ENCODE measurements at places on chromosomes 1 and 21. TPM values are rescaled to one million over a fixed set of nuclear protein-coding genes. Genes with fewer than 3 reads are reported as not detected.

SCCPDH gene
- 40.1 TPM for total RNA-seq

CLDN8 gene
- not detected for total RNA-seq

KANK4 gene
- 10.5 TPM for total RNA-seq

GBP1 gene
- 20.4 TPM for total RNA-seq

RNF186 gene
- not detected for total RNA-seq

INAVA gene
- total RNA-seq = 292 TPM

JUN gene
- 67.8 TPM for total RNA-seq

C1orf94 gene
- not detected for total RNA-seq

IQCC gene
- total RNA-seq = 5.3 TPM

SNX27 gene
- total RNA-seq = 18.1 TPM

OXCT2 gene
- total RNA-seq = 5.9 TPM

SLC9C2 gene
- total RNA-seq = not detected

C1orf226 gene
- total RNA-seq = 3.7 TPM

DNA sequence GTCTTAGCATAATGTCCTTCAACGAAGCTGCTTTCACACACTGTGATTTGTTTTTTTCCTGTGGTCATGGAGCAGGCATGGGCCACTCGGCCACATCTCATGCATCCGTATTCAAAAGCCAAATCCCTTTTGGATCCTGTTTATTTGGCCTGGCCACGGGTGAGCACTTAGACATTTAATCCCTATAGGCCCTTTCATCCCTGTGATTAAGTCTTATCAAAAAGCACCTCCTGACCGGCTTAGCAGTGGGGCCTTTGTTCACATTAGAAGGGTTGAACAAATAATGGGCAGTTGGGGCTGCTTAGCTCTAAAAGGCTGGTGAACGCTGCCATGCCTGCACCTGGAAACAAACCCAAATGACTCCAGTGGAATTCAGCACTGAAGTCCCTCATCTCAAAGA is 2.0 kb downstream of the KCNE2 start:
- DNase-seq = no peak

- DNase-seq = no peak
These were observed 25.6 kb downstream of the UBE2T start for GRCh38 chr1:202316186-202316585.

DNA sequence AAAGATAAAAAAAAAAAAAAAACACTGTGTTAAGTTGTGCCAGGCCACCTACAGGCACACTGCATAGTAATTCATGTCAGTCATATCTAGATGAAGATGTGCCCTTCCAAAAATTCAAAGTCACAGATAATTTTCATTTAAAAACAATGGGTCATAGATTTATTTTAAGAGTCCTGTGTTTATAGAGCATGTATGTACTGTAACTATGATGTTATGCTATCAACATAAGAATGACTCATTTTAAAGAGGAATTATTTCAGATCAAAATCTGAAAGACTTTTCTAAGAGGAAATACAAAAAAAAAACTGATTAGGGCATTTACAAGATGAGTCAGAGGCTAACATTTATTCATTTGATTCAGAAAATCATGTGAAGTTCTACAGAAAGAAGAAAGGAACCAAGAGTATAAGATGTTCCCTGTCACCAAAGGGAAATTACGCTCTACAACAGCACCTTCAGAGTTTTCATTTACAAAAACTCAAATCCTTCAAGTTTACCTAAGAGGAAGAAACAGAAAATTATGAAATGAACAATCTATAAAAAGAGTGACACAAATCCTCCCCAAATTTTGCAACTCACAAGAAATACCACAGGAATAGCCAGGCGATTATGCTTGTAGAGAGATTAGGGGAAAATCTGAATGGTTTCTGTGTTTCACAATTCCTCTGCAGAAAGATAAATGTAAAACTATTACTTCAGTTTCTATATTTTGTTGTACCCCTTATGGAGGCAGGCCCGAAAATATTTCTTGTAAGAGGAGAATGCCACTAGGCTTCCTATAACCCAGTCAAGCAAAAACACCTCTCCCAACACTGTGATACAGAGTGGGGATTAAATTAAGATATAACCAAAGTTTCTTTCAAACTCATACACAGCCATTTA is 13.8 kb downstream of the TP53BP2 start:
- no peak for DNase-seq

GRCh38 chr1:176791906-176792305 is 328.9 kb downstream of the PAPPA2 start:
- peak; percentile 42 for DNase-seq

DNA sequence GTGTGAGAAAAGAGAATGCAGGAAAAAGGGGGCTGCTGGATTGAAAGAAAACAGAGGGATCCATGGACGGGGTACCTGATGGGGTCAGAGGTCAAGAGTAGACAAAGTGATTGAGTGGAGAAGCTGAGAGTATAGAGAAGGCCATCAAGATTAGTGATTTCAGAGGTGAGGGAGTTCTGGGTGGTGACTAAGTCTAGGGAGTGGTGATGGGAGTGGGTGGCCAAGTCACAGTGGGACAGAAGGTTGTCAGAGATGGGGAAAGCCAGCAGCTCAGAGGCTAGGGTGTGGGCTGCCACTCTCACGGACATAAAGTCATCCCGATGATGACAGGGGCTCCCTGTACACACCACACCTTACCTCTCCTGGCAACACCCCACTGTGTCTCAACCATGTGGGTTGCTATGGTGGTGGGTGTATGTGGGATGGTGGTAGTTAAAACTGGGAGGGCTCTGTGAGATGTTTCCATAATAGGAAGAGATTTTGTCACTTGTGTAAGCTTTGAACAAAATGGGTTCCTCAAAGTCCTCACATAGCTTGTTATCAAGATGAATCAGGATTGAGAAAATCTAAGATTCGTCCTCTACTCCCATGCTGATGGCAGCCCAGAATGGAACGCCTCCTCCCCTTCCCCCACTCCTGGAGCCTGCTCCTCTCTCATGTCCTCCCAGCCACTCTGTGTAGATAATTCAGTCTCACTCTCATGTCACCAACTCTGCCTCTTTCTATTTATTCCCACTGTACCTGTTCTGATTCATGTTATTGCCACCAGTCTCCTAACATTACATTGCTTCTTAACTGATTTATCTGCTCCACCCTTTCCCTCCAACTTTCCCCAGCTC is 20.3 kb upstream of the CSF1 start:
- no peak for DNase-seq

DNA sequence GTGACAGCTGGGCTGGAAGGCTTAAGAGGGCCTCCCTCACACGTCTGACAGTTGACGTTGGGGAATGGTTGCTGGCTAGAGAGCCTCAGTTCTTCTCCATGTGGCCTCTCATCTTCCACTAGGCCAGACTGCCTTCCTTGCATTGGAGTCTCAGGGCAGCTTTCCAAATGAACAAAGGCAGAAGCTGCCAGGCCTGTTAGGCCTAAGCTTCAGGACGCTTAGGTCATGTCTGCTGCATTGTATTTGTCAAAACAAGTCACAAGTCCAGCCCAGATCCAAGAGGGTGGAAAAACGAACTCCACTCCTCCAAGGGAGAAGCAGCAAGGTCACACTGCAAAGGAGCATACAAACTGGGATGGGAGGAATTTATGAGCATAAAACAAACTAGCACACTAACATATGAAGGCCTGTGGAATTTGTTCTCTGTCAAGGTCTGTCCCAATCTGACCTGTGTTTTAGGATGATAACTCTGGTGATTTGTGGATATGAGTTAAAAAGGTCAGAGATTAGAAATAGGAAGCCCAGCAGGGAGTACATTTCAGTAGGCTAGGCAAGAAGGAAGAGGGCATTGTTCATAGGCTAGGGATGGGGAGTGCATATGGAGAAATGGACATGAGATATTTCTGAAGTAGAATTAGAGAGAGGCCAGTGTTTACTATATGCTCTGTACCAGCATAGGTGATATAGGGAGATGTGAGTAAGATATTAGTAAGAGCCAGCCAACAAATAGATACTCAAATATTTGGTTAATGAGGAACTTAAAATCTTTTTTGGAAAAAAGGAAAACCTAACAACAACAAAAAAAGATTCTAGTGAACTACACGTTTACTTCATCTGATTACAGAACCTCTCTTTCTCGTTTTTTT is 29.1 kb upstream of the CNN3 start:
- no peak for DNase-seq

DNA sequence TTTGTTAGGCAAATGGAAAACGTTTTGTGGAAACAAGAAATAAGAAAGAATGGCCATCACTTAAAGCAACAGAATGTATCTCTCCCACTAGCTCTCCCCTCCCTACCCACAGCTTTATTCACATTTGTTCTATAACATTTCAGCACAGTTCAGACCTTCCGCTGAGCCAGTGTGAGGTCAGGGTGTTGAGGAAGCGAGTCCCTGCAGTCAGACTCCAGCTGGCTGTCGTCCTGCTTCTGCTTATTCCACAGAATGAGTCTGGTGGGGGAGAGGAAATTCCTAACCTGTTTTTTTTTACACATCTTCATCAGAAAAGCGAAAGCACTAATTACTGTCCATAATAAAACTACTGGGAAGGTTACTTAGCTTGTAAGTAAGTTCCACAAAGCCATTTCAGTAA is 39.0 kb downstream of the MRPL39 start:
- DNase-seq = no peak

GRCh38 chr1:221239792-221240191 is 360.5 kb downstream of the HLX start:
- no peak for DNase-seq

- peak; percentile 61 for DNase-seq
These were observed 75.2 kb downstream of the EVI5 start for GRCh38 chr1:92709738-92710137.

GRCh38 chr1:8389958-8390535 is 72.1 kb downstream of the SLC45A1 start:
- no peak for DNase-seq

DNA sequence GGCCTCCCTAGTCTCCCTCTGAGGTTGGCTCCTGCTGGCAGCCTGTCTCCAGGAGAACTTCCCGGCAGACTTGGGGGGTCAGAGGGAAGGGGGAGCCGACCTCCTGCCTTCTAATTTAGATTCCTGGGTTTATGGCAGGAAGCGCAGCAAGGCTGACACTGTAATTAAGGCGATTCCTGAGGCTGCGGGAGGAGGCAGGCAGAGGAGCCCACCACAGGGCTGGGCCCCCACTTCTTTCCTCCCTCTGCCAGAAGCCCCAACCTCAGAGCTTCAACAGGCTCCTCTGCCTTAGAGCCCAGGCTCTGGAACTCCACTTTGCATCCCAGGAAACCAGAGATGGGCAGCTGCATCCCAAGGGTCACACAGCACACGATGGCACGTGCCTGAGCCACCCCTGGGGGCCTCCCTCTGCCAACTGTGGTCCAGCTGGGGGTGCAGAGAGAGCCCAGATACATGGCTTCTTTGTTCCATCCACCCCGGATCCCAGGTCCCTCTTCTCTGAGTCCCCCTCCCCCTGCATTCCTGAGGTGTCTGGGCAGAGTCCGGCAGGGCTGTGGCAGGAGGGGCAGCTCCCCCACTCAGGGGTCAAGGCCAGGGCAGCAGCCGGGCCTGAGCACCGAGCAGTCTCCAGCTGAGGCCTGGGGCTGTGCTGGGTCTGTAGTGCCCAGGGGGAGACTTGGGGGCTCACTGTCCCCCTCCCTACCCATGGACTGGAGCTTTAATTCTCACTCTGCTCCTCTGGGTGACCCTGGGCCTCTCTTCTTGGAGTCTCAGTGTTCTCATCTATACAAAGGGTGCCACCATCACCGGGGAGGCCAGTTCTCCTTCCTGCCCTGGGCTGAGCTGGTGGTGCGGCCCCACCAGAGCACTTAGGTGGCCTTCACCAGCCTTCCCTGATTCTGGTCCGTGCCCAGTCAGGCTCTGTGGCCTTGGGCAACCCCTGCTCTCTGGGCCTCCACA is 39.4 kb upstream of the FAM131C start:
- no peak for DNase-seq

GRCh38 chr1:160004001-160004400 is 27.8 kb downstream of the PIGM start:
- DNase-seq = no peak

DNA sequence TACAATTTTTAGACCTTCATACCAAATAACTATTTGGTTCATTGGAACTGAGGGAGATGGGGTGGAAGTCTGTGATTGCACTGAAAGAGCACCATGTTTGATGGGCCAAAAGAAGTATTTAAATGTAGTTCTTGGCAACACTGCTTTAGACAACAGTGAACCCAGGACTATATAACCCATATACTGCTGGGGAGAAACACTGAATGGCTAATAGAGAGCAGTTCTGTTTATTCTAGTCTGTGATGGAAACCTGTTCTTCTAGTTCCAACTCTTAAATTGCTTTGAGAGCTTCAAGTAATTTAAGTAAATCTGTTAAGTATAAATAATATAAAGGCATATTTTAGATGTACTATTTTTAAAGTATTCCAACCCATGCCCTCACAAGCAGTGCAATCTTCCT is 96.3 kb downstream of the NIBAN1 start:
- no peak for DNase-seq

GRCh38 chr1:217982331-217983050 is 302.6 kb upstream of the RRP15 start:
- no peak for DNase-seq
